ENCODE measurements at places on chromosomes 11 and 22.

DNA sequence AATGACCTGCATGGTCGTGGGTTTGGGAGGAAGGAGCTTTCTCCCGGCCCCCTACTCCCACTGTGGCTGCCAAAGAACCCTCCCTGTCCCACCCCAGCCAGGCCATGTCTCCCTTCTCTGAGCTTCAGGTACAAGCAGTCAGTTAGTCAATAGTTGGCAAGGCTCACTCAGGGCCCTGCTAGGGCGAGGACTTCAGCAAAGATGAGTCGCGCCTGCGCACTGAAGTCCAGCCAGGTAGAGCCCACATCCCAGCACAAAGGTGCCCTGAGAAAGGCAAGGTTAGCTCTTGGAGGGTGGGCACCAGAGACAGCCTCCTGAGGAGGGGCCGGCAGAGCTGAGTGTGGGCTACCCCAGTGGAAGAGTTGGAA is 11.1 kb downstream of the C11orf86 start:
- no peak for DNase-seq

DNA sequence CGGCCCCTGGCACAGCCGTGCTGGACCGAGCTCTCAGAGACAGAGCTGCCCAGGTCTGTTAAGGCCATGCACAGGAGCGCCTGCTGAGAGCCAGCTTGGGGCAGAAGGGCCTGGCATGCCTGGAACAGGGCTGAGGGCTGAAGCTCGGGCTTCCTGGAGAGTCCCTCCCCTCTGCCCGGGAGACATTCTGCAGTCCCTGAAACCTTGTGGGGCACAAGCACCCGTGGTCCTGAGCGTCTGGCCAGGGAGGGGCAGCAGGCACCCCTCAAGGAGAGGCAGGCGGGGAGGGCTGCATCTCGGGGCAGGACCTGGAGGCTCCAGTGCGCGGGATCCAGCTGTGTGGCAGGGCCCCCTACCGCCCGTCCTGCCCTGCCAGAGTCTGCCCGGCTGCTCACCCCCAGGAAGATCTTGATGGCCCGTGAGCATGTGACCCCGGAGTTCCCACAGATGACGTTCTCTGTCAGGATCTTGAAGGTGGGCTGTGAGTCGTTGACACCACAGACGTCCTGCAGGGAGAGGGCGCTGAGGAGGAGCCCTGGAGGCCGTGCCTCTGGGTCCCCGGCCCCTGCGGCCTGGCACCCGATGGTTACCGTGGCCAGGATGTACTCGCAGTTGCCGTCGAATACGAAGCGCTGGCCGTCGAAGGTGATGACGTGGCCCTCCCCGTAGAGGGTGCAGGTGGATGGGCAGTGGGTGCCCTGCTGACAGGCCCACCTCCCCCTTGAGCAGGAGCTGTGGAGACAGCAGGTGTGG is 10.9 kb downstream of the MUC6 start:
- no peak for DNase-seq

DNA sequence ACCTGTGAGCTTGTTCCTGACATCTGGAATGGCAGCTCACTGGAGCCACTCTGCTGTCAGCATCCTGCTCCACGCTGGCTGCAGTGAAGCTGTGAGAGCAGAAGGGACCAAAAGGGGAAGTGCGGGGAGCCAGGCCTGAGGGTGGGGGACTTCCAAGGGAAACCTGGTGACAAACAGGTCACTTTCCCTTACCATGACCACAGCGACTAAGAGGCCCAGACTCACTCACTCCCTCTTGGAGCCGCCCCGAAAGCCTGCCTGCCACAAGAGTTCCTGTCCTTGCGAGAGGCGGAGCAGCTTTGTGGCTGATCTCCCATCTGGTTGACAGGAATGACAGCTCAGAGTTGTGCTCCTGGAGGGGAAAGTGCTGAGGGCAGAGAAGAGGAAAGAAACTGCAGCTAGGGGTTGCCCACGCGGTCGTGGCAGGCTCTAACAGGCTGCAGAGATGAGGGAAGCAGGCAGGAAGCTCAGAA is 183.8 kb upstream of the NTM start:
- peak; percentile 7 for DNase-seq

- no peak for DNase-seq
Observed at GRCh38 chr11:1708716-1709115, 11.7 kb downstream of the KRTAP5-6 start.

- peak; percentile 42 for DNase-seq
Observed at GRCh38 chr11:95229993-95230809, 801 bp downstream of the SESN3 start.

DNA sequence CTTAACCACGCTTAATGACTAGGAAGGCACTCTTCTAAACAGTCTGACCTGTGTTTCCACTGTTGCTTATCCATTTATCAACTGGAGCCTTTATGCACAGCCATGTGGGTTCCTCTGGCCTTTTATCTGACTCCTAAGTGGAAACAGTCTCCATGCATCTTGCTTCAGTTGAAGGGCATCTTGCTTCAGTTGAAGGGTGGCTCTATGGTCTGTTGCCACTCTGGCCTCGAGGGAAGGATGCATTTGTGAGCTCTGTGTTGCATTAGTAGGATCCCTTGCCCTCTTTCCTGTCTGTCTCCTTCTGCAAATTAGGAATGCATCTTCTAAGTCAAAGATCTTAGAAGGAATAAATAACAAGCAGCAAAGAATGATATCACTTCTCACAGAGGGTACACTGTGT is 25.8 kb upstream of the C11orf96 start:
- DNase-seq: no peak

DNA sequence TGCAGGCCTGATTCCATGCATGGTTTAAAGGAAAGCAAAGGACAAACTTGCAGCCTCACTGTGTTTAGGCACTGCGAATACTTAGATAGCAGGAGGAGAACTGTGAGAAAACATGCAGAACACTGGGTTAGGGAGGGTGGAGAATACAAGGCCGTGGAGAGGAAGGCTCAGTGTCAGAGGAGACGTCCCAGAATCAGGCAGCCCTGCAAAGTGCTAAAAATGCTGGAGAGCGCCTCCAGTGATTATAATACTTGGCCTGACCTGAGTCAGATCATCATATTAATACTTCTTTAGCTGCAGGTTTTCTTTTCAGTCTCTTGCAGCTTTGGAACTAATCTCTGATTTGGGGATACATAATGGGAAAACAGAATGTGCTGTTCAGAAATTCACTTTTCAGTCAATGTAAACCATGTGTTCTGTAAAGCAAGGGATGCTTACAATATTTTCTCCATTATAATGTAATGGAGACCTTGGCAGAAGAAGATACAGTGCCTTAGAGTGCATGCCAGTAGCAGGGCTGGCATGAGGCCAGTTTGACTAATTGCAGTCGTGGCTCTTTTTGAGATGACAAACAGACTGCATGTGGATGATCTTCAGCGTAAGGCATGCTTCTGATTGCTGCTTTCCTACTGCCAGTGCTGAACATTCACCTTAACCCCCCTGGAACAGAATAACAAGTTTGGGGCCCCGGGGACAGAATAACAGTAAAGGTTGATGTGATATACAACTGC is 16.8 kb downstream of the EXT2 start:
- no peak for DNase-seq

DNA sequence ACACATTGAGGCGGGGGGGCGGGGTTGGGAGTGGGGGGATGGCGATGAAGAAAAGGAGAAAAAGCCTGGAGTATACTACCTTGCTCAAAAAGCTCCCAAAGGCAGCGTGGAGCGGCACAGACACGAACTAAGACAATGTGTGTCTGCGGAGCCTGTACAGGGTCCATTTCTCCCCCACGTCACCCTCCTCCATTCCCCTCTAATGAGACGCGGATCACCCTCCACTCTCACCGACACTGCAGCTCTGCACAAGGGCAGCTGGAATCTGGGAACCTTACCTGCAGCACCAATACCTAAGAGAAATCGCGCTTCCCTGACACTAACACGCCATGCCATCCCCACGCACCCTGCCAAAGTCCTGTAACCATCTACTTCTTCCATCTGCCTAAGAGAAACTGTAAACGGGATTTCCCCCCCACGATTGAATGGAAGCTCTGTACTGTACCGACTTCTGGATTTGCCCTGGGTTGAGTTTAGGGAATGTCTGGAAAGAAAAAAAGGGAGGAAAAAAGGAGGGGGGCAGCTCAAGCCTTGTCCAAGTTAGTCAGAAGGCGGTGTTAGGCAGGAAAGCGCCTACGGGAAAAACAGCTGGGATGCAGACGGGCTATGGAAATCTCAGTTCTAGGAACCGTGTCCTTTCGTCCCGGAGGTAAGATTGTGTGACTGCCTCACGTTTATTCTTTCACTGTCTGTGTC is 125.7 kb upstream of the C11orf58 start:
- no peak for DNase-seq

DNA sequence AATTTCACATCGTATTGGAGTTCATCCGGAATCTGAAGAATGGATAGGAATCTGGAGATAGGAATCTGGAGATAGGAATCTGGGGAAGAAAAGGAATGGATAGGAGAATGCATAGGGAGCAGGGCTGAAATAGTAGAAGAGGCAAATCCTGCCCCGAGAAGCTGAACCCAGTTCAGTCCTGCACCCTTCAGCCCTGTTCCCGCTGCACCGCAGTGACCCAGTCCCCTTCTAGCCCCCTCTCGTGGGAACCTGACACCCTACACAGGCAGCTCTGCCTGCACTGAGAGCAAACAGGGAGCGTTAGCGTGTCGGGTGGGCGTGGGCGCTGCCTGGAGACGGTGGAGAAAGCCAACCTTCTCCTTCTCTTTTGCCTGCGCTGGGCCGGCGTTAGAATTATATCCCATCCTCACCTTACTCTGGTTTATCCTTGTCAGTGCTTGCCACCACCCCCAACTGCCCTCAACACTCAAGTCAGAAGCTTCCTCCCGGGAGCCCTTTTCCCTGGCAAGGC is 1.0 kb upstream of the CCKBR start:
- peak; percentile 32 for DNase-seq

DNA sequence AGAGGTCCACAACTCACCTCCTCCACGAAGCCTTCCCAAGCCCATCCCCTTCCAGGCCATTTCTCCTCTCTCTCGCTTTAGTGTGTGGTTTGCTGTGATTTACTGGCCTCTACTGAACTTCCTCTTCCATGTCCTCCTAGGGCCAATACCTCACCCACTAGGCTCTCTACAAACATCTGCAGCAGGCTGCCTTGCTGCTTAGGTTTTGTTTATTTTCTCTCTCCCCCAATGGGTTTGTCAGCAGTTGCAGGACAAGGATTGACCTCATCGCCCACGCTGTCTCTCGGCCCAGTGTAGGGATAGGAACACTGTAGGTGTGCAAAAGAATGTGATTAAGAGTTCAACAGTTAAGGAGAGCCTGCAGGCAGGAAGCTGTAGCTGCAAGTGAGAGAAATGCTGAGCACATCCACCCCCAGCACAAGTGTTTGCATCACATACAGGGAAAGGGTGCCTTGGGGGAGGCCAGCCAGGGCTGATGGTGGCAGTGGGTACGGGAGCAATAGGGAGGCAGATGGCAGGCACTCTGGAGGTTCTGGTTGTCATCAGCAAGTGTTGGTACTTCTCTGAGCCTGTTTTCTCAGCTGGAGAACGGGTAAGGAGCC is 1.4 kb downstream of the PC start:
- no peak for DNase-seq

DNA sequence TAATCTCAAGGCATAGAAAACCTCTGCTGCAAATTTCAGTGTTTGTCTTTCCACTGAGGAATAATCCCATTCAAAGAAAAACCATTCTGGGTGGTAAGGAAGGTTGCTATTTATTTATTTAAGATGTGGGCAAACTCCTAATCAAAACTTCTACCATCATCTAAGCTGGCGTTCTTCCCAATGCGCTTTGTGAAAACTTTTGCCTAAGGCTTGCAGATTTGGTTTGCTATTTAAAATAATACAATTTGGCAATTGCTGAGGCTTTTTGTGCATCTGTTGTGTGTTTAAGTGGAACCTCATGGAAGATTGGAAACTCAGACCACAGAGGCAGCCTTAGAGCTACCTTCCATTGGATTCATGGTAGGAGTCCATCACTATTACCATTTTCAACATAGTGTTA is 309.0 kb downstream of the BLID start:
- no peak for DNase-seq

- DNase-seq: no peak
Observed at GRCh38 chr22:46352276-46352675, 16.8 kb downstream of the TRMU start.

DNA sequence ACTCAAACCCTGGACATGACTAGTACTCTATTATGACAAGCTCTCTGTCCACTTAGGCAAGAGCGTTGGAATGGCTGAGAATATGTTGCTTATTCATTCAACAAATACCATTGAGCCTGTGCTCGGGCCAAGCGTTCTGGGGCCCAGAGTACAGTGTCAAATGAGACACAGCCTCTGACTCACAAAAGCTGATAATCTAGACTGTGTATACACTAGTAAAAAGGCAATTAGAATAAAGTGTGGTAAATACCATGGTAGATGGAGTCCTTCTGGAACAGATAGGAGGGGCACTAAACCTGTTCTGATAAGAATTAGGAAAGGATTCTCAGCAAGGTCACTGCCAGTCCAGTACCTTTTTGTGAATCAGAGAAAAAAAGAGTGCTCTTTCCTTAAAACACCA is 24.7 kb downstream of the KCNE3 start:
- DNase-seq: no peak

All from stimulated activated CD4-positive, alpha-beta T cell treated with anti-CD3 and anti-CD28 coated beads, Interleukin-15, amount 100 ng/mL, for 24 hours (primary cell).